Activated T-cell treated with anti-CD3 and anti-CD28 coated beads, Interleukin-2, amount 50 U/mL, for 24 hours (primary cell): ENCODE measurements at places on chromosomes 12 and 14.

DNA sequence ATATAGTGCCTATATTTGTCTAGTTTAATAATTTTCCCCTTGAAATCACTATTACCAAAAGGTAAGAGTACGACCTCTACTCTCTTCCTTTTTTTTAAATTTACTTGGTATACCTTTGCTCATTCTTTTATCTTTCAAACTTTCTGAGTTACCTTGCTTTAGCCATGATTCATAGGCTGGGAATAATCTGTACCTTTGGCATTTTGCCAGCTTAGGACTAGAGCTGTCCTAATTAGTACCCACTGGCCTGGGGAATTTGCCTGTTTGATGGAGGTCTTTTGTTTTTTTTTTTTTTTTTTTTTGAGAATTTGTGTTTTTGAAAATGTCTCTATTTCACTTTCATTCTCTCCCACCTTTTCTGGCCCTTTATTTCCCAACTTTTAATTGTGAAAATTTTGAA lies 8.7 kb upstream of the SLC4A8 start:
- DNase-seq, result no peak

DNA sequence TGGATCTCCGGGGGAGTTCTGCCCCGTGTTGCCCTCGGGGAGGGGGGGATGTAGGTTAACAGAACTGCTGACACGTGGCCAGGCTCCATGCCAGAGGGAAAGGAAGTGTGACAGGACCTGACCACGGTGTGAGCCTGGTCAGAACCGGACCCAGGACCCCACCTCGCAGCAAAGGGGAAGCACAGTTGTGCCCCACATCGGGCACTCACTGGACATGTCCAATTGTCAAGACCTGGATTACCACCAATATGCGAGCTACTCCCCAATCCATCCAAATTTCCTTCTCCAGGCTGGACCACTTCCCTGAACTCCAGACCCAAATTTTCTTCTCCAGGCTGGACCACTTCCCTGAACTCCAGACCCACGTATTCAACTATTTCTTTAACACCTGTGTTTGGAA lies 78.8 kb upstream of the PIWIL1 start:
- no peak for DNase-seq

- no peak for DNase-seq
Observed at GRCh38 chr12:67916266-67916970, 72.8 kb upstream of the IFNG-AS1 start.

GRCh38 chr14:67173719-67174118 lies 15.5 kb upstream of the GARIN2 start:
- DNase-seq, result no peak

- DNase-seq, result no peak
Observed at GRCh38 chr12:53299101-53299453, 418 bp upstream of the MYG1 start.

GRCh38 chr14:68820999-68821683 lies 28.3 kb upstream of the ZFP36L1 start:
- peak; percentile 43 for DNase-seq

- DNase-seq, result peak; percentile 37
Observed at GRCh38 chr12:85036234-85036707, at the start of the genes LRRIQ1 and TSPAN19. TSS of gene LRRIQ1 (plus strand) at chr12:85036351. CDS start at chr12:85038177, 1,826 bp downstream. TSS of gene TSPAN19 (minus strand) at chr12:85036277. CDS start at chr12:85029946, 6,331 bp downstream.

GRCh38 chr14:68937471-68938270 lies 41.4 kb downstream of the ACTN1 start:
- peak; percentile 49 for DNase-seq

DNA sequence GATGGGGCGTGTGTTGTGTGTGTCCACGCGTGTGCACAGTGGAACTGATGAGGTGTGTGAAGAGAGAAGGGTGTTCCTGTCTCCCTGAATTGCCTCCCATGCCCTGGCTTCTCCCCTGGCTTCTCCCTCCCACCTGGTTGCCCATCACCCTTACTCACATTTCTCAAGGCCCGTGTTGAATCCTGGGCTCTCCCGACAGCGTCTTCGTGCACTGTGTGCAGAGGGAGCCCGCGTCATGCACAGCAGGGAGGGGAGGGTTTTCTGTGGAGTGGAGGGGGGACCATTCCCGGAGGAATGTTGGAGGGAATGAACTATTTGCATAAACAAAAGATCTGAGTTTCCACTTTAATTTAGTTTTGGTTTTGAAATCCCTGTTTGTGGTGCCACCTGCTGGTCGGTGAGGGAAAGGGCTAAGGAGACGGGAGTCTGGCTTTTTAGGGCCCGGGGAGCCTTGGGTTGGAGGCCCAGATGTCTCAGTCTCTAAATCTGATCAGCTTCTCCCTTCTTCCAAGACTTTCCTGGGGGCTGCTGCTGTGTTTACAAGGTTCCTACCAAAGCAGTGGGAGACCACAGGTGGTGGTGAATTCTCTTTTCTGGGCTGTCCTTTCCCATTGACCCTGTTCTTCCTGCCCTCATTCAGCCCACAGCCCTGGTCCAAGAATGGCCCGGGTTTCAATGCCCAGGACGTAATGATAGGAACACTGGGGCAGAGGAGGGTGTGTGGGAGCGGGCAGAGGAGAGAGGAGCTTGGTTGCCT lies at the start of gene C1R:
Gene C1R, minus strand, starts transcription at position 217 of the 757 bp plus-strand sequence. Its CDS starts 57 bp downstream, at position 160.
- DNase-seq, result peak; percentile 79

GRCh38 chr12:4762773-4763172 lies 42.6 kb downstream of the GALNT8 start:
- no peak for DNase-seq

DNA sequence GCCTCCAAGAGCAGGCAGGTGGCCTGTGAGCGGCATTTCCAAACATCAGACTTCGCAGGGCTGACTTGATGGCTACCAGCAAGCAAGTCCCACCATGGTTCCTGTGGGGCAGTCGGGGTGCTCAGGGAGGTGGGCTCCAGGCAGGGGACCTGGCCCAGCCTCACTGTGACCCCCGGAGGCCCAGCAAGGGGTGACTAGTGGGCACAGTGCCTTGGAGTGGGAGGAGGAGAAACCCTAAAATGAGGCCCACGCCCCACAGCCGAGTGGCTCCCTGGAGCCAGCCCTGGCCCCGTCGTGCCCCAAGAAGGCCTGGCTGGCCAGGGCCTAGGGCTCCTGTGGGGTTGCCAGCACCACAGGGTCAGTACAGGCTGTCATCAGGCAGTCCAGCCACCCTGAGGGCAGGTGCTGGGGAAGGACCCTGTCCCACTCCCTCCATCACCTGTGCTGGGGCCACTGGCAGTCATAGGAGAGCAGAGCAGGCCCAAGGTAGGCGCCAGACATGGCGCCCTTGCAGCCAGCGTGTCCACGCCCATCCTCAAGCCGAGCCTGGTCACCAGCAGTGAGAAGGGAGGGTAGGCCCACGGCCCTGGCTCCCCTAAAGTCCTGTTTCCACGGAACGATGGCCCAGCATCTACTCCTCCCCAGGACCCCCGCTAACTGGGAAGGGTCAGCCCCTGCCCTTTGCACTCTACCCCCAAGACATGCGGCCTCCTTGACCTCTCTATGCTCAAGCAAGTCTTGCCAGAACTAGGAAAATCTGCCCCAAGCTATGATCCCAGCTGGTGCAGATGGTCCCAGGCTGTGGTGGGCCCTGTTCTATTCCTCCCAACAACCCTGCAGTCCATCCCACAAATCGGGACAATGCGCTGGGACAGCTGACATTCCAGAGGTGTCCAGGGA lies 144.2 kb upstream of the C14orf180 start:
- no peak for DNase-seq
